NCI-H524 treated with DMSO at 0.1 percent for 48 hours (cell line): ENCODE measurements at places on chromosomes 1 and 21.
A peak's percentile ranks its signal among the peaks of the same experiment; 100 is the strongest.

DNA sequence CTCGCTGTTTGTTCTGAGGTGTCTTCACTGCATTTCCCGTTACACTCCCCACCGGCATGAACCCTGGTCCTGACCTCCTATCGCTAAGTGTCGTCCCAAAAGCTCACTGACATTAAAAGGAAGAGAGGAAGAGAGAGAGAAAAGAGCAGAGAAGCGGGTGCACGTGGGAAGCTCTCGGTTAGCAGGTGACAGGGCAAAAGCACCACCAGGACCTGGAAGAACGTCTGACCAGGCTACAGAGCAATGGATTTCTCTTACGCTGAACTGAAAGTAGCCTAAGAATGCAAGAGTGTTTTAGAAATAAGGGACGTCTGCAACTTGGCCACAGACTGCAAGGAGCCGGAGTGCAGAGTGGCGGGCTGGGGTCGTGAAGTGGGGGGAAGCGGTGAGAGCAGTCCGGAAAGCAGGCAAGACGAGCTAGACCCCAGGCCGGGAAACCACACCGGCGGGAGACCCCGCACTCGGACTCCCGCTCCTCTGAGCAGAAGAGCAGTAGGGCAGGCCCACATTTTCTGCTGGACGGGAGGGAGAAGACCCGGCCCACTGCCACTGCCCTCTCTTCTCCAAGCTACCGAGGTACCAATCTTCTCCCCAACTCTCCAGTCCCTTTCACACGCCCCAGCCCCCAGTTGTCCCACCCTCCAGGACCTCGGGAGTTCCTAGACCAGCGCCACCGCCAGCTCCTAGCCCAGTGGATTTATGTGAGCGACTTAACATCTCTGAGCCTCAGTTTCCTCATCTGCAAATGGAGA is 8.3 kb upstream of the MPZL1 start:
- no peak for DNase-seq

DNA sequence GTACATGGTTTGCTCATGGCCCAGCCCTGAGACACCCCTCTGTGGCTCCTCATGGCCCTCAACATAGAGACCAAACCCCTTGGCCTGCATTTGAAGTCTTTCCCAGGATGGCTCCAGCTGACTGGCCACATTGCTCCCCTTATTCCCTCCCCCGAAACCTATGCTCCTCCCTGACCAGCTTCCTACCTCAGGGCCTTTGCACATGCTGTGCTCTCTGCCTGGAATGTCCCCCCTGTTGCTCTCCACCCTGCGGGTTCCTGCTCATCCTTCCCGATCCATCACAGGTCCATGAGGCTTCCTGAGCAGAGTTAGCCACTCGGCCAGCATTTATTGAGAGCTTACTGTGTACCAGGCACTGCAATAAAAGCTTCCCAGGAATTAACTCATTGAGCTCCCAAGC is 70.9 kb upstream of the SELENON start:
- no peak for DNase-seq

DNA sequence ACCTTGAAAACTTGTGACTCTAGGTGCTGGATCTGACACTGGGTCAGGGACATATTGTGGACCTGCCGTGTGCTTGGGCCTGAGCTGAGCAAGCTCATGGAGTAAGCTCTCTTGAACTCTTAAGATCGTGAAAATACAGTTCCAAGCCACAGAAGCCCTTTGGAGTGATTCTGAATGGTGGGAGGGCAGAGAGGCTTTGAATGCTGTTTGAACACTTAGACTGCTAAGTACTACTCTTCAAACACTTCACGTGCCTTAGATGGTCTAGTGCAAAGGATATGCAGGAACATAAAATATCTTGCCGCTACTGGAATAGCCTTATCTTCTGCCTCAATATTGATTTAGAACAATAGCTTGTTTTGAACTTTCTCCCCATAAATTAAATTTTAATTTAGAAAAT is 21.6 kb downstream of the ROR1 start:
- DNase-seq: no peak

- peak; percentile 25 for DNase-seq
Observed at GRCh38 chr21:26501495-26502021, 71.5 kb downstream of the CYYR1 start.

- DNase-seq: peak; percentile 44
Observed at GRCh38 chr1:205326812-205327466, 5.4 kb upstream of the NUAK2 start.

DNA sequence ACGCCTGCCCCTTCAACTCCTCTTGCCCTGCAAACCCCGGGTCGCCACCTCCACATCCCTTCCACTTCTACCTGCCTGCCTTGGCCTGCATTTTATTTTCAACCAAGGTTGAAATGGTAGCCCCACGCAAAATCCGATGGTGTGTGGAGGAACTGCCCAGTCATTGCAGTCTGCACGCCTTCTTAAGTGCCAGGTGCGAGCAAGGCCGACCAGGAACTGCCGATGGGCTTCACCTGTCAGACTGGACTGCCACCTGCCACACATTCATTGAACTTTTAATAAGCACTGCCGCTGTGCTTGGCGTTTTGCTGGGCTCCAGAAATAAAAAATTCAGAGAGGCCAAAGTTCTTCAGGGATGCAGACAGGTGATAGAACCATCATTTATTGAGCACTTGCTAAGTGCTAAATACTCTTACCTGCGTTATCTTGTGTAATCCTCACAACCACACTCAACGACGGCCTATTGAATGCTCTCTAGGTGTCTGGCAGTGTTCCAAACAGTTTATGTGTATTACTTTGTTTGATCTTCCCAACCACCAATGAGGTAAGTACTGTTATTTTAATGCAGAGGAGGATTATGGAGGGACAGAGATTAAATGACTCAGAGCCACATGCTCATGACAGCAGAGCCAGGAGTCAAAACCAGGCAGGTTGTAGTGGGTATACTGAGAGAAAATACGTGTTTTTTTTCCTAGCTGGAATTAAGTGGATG is 36.2 kb downstream of the CACHD1 start:
- DNase-seq: peak; percentile 89

GRCh38 chr21:33886321-33886720 is 29.3 kb downstream of the ATP5PO start:
- DNase-seq: no peak

DNA sequence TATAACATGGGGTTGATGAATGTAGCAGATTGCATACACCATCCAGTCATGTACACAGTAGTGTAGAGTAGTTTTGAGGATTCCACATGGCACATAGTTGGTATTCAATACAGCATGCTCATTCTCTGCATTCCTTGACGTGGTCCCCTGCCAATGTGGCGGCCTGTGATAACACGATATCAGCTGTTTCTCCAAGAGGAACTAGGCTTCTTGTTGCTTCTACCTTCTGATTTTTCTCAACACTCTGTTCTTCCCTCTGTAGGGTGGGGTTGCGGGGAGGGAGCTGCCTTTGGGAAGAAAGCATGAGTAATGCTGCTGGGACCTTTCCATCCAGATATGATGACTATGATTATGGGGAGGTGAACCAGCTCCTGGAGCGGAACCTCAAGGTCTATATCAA is 19.4 kb downstream of the SESN2 start:
- DNase-seq: no peak

GRCh38 chr21:36883532-36884486 is 82.7 kb downstream of the HLCS start:
- DNase-seq: no peak

GRCh38 chr1:245749053-245749452 is 594.3 kb downstream of the KIF26B start:
- DNase-seq: no peak

GRCh38 chr1:2543543-2544092 is 12.6 kb upstream of the TNFRSF14 start:
- no peak for DNase-seq

DNA sequence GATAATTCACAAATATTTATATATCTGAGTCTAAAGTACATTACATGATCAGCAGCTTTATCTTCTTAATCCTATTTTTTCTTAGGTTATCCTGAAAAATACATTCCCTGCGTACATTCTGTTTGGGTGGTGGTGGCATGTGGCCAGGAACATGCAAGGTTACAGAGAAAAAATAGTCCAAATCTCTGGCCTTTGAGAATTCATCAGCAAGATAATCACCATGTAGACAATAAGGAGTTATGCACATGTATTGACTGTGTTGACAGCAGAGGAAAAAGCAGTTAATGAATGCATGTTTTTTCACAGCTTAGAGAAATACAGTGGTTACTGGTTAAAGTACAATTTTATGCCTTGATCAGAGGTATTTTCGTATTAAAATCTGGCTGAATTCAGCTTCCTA is 49.0 kb downstream of the ABCA4 start:
- no peak for DNase-seq

GRCh38 chr21:43733060-43733459 is 14.1 kb downstream of the PDXK start:
- no peak for DNase-seq

DNA sequence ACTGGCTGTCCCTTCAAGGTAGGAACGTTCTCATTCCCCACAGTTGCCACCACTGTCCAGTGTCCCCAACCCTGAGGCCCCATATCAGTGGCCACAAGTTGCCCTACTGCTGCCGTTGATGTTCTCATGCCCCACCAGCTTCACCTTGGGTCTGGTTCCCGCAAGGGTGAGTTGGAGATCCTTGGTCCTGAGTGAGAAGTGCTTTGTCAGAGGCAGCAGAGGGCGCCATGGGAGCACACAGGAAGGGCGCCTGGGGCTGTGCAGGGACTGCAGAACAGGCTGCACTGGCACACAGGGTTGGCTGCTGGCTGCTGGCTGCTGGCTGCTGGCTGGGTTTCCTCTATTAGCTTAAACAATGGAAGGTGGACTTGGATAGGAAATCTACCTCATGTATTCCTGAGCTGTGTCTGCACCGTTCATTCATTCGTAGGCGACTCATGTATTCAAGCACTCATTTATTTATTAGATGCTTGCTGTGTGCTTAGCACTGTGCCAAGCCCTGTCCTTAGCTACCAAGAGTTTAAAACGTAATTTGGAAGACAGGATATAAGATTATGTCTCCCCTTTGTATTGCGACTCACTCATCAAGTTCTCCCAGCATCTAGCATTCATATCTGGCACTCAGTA is 2.1 kb upstream of the S100A9 start:
- DNase-seq: no peak

- DNase-seq: no peak
Observed at GRCh38 chr1:64137412-64137803, 66.0 kb upstream of the UBE2U start.

- DNase-seq: no peak
Observed at GRCh38 chr1:184310157-184310819, 76.5 kb upstream of the C1orf21 start.

GRCh38 chr1:26158271-26158907 is 490 bp upstream of the FAM110D start:
- no peak for DNase-seq

- no peak for DNase-seq
Observed at GRCh38 chr1:73475316-73475870, 722.6 kb downstream of the LRRIQ3 start.

DNA sequence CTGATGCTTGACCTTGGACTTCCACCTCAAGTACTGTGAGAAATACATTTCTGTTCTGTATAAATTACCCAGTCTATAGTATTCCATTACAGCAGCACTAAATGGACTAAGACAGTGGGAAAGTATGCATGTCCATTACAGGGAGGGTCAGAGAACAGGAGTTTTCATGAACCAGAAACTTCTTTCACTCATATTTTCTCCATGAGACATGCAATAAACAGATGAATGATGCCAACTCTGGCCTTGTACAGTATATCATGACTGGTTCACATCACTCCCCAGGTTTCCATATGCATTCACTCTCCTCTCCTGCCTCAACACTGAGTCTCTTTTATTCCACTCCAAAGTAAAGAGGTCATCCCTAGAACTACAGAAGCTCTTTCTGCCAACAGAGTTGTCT is 4.5 kb upstream of the IFI16 start:
- no peak for DNase-seq

DNA sequence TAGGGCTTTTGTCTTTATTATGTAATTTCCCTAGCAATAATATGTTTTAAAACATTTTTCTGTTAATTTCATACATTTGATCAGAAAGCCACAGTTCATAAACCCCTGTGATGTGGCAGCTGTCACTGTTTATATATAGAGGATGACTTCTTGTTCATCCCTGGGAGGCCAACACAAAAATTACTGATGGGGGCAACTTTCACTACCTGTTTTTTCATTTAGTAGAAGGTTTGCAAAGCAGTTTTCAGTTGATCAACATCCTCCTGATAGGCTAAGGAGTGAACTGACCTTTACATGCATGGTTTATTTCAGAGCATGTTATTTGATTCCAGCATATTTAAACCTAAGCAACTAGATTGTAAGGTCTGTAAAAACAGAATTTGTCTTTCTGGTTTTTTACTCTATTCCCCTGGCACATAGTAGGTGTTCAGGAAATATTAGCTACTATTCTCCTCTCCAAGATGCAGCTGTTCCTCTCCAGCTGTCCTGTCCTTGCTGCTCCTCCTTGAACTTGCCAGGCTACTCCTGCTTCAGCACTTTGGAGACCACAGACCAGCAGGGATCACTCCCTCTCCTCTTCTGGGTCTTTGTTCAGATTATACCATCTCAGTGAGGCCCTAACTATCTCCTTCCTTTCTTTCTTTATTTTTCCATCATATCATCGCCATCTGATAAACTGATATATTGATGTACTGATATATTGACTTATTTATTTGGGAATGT is 54.7 kb downstream of the ROR1 start:
- no peak for DNase-seq

- DNase-seq: no peak
Observed at GRCh38 chr21:44815852-44816628, 1.8 kb downstream of the SUMO3 start.

GRCh38 chr1:108882837-108883236 is 6.1 kb downstream of the GPSM2 start:
- no peak for DNase-seq

DNA sequence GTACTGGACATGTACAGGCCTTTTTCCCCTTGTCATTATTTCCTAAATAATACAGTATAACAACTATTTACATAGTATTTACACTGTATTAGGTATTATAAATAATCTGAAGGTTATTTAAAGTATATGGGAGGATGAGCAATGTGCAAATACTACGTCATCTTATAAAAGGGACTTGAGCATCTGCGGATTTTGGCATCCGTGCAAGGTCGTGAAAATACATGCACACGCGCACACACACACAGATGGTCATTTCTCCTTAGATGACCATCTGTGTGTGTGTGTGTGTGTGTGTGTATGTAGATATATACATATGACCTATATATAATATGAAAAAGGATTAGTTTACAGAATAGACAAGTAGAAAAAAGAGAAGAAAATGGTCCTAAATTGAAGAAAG is 15.4 kb downstream of the ALG14 start:
- DNase-seq: no peak

DNA sequence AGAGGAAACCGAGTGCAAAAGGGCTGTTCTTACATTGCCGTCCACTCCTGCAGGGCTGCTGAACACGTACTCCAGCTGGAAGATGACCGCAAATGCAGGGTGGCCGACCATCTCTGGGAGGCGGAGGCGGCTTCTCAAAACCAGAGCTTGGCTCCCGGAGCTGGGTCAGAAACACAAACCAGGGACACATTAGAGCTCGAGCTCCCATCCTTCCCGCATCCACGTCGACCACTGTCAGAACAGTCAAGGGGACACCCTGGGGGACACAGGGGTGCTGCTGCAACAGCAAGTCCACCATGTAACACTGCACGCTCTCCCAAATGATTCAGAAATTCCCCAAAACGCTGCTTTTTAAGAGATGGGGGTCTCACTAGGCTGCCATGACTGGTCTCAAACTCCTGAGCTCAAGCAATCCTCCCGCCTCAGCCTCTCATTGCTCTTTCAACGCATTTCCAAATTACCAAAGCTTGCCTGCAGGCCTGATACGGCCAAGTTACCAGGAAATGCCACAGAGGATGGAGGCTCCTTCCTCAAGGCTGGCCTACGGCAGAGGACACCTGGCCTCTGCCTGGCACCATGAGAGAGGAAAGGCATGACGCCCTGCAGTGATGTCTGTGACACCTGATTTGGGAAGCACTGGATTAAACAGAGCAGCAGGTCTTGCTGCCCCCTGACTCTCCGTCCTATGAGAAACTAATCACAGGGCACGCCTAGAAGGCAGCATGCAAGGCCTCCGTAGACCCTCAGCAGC is 45.0 kb downstream of the NPHP4 start:
- DNase-seq: no peak
